Psoas muscle (tissue), 8 donors: ENCODE measurements at places on chromosomes 1 and 21.

DNA sequence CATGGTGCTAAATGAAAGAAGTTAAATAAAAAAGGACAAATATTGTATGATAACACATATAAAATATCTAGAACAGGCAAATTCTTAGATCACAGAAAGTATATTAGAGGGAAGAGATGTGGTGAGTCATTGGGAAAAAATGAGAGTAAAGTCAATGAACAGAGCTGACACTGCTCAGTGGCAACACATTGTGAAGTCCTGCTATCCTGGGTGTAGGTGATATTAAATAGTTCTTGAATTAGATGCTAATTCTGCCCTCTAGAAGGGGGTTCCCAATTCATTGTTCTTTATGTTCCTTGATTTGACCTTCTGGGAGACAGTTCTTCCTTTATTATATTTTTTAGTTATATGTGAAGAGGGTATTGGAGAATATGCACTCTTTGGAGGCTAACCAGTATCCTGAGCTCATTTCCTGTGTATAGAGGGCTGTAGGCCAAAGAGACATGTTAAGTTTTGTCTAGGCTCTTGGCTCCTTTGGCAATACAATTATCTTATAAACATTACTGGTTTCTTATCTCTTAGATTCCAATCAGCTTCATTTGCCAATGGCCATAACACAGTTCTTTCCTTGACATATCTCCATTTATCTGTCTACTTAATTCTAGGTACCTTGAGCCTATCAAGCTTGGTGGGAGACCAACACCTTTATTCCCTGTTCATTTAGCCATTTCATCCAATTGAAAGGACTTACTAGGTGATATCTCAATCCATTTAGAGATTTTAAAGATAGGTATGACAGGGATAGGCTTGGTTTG is 6.6 kb upstream of the SLC35A3 start:
- no peak for DNase-seq

- DNase-seq, result no peak
Observed at GRCh38 chr1:180923021-180923841, 10.5 kb downstream of the KIAA1614 start.

- DNase-seq, result no peak
Observed at GRCh38 chr1:11858613-11858967, at the start of gene NPPB. Gene NPPB, minus strand, starts transcription at chr1:11858945. Its CDS starts 112 bp downstream, at chr1:11858833.

DNA sequence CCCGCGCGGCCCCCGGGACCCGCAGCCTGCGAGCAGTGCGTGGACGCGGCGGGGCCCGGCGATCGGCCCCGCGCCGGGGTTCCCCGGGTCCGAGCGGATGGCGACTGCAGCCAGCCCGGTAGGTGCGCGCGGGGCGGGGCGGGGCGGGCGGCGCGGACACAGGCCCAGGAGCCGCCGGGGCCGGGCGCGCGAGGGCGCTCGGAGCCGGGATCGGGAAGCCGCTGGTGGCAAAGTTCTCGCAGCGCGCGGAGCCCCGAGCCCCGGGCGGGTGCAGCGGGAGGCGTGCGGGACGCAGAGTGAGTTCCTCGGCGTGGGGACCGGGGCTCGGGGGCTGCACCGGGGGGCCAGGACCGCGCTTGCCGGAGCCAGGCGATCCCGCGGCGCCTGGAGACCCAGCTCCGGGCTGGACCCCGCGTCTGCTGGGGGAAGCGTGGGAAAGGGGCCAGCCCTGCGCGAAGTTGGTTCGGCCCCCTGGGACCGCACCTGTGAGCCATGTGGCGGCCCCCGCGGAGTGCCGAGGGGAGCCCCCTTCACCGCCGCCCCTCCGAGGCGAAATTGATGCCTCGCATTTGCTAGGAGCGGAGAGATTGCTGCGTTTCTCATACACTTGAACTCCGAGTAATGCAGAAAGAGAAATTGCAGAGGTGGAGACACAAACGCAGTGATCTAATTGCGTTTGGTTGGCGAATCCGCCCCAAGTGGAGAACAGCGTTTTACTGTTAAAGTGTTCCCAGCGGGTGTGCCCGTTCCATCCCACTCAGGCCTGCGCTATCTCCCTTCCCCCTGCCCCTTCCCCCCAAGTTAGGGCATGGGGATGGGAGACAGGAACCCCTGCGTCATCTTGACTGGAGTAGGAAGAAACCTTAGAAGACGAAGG is 228.9 kb upstream of the TMEM51 start:
- DNase-seq, result peak; percentile 65
